ENCODE measurements at places on chromosomes 5 and 9. TPM values are rescaled to one million over a fixed set of nuclear protein-coding genes. Genes with fewer than 3 reads are reported as not detected.

HTR4 gene
- total RNA-seq: not detected

GRCh38 chr9:78871086-78871451, 574.1 kb downstream of the PSAT1 start:
- DNase-seq: no peak
- no peak overlapping the region for H3K4me3 ChIP-seq

- peaks cover 26% of the 10 kb centered on the region for H3K36me3 ChIP-seq
- no peak overlapping the region for H3K27ac ChIP-seq
- H3K27me3 ChIP-seq: no peaks in the 10 kb centered on the region
- no peak overlapping the region for H3K4me3 ChIP-seq
- peaks cover 14% of the 10 kb centered on the region for H3K4me1 ChIP-seq
Observed at GRCh38 chr9:137740312-137740711, 121.5 kb downstream of the EHMT1 start.

DNA sequence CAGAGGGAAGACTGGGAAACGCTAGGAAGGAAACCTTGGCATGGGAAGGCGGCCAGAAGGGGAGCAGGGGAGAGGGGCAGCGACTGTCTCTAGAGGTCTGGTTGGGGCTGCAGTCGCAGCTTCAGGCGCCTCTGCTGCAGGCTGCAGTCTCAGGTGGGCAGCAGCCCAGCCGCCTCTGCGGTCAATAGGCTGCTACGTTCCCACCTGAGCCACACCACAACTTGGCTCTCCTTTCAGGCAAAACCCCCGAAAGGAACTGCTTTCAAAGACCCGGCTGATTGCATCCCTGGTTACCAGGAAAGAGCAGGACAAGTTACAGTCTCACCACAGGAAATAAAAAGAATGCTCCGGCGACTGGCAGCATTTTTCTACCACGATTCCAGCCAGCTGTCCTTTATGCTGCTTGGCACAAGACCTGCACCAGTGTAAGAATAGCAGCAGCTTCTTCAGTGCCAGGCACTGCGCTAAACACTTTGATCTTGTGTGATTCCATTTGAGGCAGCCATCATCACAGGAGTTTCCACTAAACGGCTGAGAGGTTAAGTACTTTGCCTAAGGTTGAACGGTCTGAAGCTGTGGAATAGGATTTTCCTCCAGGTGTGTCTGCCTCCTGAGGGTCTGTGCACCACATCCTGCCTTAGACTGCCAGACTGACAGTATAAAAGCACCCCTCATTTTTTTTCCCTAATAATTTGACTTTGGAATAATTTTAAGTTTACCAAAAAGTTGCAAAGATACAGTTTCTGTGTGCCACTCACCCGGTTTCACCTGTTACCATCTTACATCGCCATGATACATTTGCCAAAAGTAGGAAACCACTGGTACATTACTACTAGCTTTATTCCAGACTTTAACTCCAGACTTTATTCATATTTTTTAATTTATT, 7.5 kb downstream of the RPS14 start:
- DNase-seq: no peak
- peaks cover 22% of the 10 kb centered on the region for H3K4me1 ChIP-seq
- peaks cover 40% of the 10 kb centered on the region for H3K36me3 ChIP-seq
- no peak overlapping the region for H3K27ac ChIP-seq
- H3K27me3 ChIP-seq: peaks cover 2% of the 10 kb centered on the region

DNA sequence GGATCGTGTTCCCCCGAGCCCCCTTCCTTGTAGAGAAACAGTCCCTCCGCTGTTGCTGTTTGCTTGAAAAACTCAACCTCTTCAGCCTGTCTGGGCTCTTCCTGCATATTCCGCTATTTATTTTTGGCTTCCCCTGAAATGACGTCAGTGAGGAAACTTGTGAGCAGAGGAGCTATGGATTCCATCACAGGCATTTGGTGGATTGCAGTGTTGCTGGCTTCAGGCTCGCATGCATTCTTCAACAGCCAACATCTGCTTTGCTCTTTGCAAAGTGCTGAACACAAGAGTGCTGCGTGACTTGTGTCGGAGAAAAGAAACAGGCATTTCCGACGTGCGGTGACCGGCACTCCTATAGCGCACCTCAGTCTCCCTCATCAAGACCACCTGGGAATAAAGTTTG, 232.7 kb downstream of the RFK start:
- no peak overlapping the region for H3K4me3 ChIP-seq
- H3K36me3 ChIP-seq: peaks cover 10% of the 10 kb centered on the region
- peaks cover 2% of the 10 kb centered on the region for H3K4me1 ChIP-seq
- no peak for DNase-seq

GRCh38 chr5:33601881-33602280, 161.1 kb downstream of the TARS1 start:
- no peaks in the 10 kb centered on the region for H3K36me3 ChIP-seq
- no peak overlapping the region for H3K4me3 ChIP-seq
- peaks cover 1% of the 10 kb centered on the region for H3K27me3 ChIP-seq
- no peak overlapping the region for H3K27ac ChIP-seq
- no peak for DNase-seq

DNA sequence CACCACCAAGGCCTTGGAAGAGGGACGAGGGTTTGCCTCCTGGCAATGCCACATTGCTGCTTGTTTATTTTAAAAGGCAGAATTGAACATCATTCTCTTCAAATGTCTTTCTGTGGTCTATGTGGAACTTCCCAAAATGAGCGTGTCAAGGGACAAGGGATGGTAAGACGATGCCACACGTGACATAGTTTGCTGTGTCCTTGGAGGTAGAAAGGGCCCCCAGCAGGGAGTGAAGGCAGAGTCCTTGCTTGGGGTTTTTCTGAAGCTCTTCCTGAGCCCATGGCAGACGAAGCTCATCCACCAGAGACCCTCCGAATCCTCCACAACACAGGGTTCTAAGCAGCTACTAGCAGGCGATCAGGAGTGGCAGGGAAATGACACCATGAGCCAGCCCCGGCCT, 28.3 kb downstream of the PRRX2 start:
- no peaks in the 10 kb centered on the region for H3K36me3 ChIP-seq
- peaks cover 5% of the 10 kb centered on the region for H3K4me1 ChIP-seq
- DNase-seq: no peak
- no peak overlapping the region for H3K27ac ChIP-seq

GRCh38 chr5:131630963-131631350, 4.1 kb downstream of the RAPGEF6 start:
- no peak overlapping the region for H3K27ac ChIP-seq
- H3K27me3 ChIP-seq: no peaks in the 10 kb centered on the region
- DNase-seq: no peak
- H3K4me3 ChIP-seq: no peak overlapping the region
- peaks cover 21% of the 10 kb centered on the region for H3K36me3 ChIP-seq

DNA sequence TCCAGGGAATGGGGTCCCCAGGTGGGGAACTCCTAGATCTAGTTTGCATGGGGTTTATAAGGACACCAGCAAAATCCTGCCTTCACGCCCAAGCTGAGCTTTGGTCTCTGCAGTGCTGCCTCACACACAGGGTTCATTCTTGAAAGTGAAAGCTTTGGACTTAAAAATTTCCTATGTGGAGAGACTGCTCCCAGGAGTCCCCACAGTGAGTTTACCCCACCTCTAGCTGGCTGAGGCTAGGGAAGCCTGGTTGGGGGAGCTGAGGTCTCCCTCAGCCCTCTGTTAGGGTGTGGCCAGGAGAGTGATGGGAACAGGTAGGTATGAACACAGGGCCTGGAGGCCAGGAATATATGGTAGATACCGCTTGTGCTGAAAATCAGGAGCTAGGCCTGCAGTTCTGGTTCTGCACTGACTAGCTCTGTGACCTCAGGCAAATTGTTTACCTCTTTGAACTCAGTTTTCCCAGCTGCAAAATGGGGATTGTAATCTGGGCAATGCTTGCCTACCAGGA, 41.5 kb upstream of the LARP1 start:
- no peak overlapping the region for H3K27ac ChIP-seq
- H3K27me3 ChIP-seq: no peaks in the 10 kb centered on the region
- no peak for DNase-seq
- H3K4me1 ChIP-seq: peaks cover 22% of the 10 kb centered on the region
- H3K36me3 ChIP-seq: no peaks in the 10 kb centered on the region

C5orf58 gene
- total RNA-seq: not detected

DNA sequence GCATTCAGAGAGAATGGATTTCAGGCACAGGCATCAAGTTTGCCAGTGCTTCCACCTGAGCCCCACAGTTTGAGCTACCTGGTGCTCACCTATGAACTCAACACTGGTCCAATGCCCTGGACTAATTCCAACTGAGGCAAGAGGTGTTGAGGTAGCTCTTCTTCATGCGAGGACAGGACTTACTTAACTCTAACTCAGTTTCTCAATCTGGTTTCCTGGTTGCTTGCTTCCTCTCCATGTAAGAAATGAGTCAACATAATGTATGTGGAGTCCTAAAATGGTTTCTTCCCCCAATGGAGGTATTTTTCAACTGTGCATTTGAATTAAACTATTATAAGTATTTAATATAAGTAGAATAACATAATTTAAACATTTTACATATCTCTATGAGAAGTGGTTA, 523.6 kb upstream of the DAB2 start:
- H3K27ac ChIP-seq: no peak overlapping the region
- H3K36me3 ChIP-seq: no peaks in the 10 kb centered on the region
- no peak overlapping the region for H3K4me3 ChIP-seq
- peaks cover 3% of the 10 kb centered on the region for H3K4me1 ChIP-seq
- H3K27me3 ChIP-seq: no peaks in the 10 kb centered on the region

DNA sequence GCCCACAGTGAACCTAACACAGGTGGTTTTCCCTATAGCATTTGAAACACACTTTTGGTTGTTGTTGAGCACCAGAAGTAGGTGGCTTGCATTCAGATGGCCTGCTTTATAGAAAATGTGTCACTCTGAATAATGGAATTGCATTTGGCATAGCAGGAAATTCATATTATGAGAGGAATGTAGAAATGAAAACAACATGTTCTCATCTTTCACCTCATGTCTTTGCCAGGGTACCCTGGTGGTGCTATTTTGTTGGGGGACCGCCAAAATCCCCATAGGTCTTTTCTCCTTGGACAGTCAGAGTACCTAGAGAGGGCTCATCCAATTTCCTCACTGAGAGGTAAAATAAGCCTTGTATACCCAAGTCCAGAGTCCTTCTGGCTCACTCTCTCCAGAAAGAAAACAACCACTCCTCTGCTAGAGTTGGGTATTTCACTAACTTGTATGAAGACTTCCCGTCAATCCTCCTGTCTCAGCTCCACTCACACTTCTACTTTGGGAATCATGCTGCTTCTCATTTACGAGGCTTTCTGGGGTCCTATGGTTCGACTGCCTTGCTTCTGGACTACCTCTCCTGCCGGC, 67.4 kb downstream of the MRPS27 start:
- H3K27me3 ChIP-seq: no peaks in the 10 kb centered on the region
- peaks cover 11% of the 10 kb centered on the region for H3K36me3 ChIP-seq
- peaks cover 8% of the 10 kb centered on the region for H3K4me1 ChIP-seq
- DNase-seq: no peak

DNA sequence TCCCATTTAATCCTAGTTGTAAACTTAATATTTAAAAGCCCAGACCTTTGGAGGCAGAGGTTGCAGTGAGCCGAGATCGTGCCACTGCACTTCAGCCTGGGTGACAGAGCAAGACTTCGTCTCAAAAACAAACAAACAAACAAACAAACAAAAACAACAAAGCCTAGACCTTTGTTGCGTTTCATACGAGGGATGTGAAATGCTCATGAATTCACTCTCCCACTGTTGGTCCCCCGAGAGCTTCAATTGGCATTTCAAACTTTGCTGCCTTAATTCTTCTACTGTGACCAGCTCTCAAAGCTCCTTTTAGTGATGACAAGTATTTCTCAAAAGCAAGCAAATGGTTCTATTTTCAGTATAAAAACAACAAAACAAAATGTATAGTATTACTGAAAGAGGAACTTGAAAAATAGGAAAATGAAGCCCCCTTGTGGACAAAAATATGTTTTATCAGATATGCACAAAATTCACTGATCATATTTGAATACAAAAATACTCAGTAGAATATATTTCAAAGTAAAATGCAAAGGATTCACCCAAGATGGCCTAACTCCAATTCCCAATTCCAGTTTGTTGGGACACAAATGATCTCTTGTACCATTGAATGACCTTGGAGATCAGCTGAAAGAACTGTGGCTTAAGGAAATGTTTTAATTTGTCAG, 140.4 kb downstream of the ESM1 start:
- H3K27ac ChIP-seq: no peak overlapping the region
- no peak for DNase-seq
- H3K27me3 ChIP-seq: peaks cover 21% of the 10 kb centered on the region
- H3K4me1 ChIP-seq: peaks cover 8% of the 10 kb centered on the region
- no peaks in the 10 kb centered on the region for H3K36me3 ChIP-seq
- H3K4me3 ChIP-seq: no peak overlapping the region

DNA sequence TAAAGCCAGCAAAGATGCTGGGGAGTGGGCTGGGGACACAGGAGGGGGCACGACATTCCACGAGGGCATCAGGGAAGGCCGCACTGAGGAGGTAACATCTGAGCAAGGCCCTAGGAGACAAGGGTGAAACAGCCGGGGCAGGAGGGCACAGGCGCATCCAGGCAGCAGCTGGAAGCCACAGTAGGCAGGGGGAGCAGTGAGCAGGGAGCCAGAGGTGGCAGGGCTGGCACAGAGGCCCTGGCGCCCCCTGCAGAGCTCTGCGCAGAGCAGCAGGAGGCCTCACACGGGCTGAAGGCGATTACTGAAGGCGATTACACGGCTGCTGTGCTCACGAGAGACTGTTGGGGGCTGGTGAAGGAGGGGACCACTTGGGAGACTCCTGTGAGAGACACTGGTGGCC, 15.4 kb downstream of the LMAN2 start:
- H3K4me1 ChIP-seq: peaks cover 20% of the 10 kb centered on the region
- H3K27me3 ChIP-seq: no peaks in the 10 kb centered on the region
- DNase-seq: peak; percentile 45
- peaks cover 59% of the 10 kb centered on the region for H3K36me3 ChIP-seq
- peak overlapping the region; percentile 68 for H3K27ac ChIP-seq

DNA sequence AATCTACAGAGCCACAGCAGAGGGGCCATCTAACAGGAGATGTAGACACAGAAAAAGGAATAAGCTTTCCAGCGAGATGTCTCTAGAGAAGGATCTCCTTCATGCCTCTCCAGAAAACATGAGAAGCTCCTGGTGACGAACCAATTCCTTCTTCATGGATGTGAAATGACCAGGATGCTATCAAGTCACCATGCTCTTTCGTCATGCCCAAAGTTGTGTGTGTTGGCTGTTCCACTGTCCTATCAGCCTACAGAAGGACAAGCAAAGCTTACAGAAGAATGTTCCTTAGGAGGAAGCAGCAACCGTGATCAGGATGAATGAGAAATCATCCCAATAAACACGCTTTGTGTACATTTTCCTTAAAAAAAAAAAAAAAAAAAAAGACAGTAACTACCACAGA, 54.4 kb downstream of the ALDH7A1 start:
- H3K36me3 ChIP-seq: no peaks in the 10 kb centered on the region
- no peak overlapping the region for H3K27ac ChIP-seq
- peaks cover 2% of the 10 kb centered on the region for H3K27me3 ChIP-seq
- no peak for DNase-seq
- no peaks in the 10 kb centered on the region for H3K4me1 ChIP-seq

DNA sequence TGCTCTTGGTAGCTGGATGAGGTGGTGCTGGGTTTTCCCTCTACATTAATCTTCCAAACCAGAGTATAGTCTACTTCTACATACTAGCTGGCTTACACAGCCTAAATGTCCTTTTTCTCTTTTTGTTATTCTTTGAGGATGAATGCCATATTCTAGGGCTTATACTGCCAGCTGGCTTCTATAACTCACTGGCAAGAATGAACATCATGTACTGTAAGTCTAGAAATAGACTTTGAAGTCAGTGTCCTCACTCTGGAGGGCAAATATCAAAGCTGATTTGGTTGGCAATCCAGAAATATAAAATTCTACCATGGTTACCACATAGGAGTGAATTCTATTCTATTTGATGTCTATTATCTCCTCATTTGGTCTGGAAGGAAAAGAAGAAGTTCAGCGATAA, 251.7 kb upstream of the TYRP1 start:
- no peak overlapping the region for H3K27ac ChIP-seq
- DNase-seq: no peak
- no peaks in the 10 kb centered on the region for H3K27me3 ChIP-seq
- H3K4me3 ChIP-seq: no peak overlapping the region

TNC gene
- not detected for total RNA-seq
